ENCODE measurements at places on chromosomes 1 and 21. TPM values are rescaled to one million over a fixed set of nuclear protein-coding genes. Genes with fewer than 3 reads are reported as not detected.

Gene C1orf56
- total RNA-seq: 3.0 TPM

Gene AMY1A
- not detected for total RNA-seq

Gene TMEM82
- total RNA-seq: not detected

Gene PRAMEF25
- total RNA-seq: not detected

Gene PCP4L1
- total RNA-seq: not detected

Gene CTBS
- 8.5 TPM for total RNA-seq

Gene PCSK9
- 1.1 TPM for total RNA-seq

Gene RPAP2
- 3.7 TPM for total RNA-seq

Gene FMO2
- total RNA-seq: not detected

Gene USH2A
- total RNA-seq: not detected

Gene URB1
- 11.6 TPM for total RNA-seq

Gene KLHDC7A
- 0.98 TPM for total RNA-seq

Gene RAP1A
- total RNA-seq: 21.2 TPM

Gene MROH7
- not detected for total RNA-seq

Gene ANGPTL3
- not detected for total RNA-seq

Gene ESRRG
- total RNA-seq: 0.52 TPM

Gene OR6N1
- not detected for total RNA-seq

Gene SLC19A2
- total RNA-seq: 12.3 TPM

Gene GJA4
- total RNA-seq: not detected

Gene CLCA1
- total RNA-seq: not detected

Gene SPAG17
- 0.14 TPM for total RNA-seq

Gene ASAP3
- total RNA-seq: 5.1 TPM

Gene PWP2
- total RNA-seq: 6.6 TPM

Gene CLEC20A
- total RNA-seq: not detected

Gene ST6GALNAC5
- 1.4 TPM for total RNA-seq

Gene LAMB3
- total RNA-seq: 72.0 TPM

Gene EVI5
- total RNA-seq: 9.6 TPM

Gene WASF2
- total RNA-seq: 21.4 TPM
